ENCODE measurements at places on chromosomes 3 and 15.

DNA sequence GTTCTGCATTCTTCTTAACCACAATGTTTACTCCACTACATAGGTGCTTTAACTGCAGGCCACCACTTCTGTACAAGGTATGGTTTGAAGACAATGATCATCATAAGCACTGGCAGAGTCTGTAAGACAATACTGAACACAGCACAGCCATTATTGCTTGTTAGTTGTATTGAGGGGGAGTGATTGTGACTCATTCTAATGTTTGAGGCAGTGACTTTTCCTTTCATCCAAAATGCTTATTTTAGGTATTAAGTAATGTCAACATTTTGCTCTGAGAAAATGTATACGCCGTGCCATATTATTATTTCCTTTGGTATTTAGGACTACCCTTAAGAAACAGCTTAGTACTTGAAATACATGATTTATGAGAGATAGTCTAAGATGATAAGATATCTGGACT, 618.2 kb upstream of the ZNF717 start:
- no peak for DNase-seq

- no peak for DNase-seq
Observed at GRCh38 chr3:141333836-141334626, 34.3 kb upstream of the ZBTB38 start.

DNA sequence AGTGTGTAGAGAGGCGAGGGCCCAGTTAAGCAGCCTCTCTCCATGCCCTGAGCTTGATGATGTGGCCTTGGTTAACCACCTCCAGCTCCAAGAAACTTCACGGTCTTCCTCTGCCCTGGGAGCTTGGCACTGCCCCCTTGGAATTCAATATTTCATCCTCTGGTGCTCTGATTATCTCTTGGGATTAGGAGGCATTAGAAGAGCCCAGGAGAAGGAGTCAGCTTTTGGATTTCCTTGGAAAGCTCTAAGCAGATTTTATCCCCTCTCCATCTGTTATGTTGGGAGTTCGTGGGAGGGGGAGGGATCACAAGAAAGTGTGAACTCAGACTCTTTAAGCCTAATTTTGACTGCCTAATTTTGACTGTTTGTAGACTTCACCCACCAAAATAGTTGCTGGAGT, 132.7 kb upstream of the AGBL1 start:
- peak; percentile 99 for DNase-seq

DNA sequence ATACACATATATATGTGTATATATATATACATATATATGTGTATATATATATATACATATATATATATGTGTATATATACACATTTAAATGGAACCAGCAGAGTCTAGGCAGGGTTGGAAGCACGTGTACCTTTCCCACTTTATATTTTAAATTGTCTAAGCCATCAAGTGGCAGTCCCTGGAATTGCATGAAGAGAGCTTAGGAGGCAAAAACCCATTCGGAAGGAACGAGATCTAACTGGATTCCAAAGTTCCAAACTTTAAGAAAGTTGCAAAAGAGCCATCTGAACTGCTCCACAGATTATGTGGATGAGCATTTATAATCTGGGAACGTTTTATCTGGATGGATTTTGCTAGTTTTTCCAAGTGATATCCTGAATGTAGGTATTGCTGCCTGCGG, 186.5 kb downstream of the FOXP1 start:
- DNase-seq: peak; percentile 38

DNA sequence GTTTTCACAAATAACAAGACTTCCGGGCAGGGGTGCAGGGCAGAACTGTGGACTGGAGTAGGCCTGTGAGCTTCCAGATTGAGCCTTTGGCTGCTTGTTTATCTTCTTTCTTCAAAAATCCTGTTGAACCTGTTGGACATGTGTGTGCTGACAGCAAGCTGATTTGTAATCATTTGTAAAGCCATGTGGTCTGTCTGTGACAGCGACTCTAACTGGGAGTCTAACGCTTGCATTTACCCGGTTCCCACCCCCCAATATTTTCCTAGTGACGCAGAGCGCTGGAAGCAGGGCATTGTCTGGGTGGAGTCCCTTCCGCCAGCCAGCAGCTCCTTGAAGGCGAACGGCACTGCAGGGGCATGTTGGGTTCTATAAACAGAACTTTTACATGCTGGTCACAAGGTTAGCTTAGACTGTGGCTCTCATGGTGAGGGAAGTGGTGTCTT, 85.7 kb upstream of the MYZAP start:
- no peak for DNase-seq

DNA sequence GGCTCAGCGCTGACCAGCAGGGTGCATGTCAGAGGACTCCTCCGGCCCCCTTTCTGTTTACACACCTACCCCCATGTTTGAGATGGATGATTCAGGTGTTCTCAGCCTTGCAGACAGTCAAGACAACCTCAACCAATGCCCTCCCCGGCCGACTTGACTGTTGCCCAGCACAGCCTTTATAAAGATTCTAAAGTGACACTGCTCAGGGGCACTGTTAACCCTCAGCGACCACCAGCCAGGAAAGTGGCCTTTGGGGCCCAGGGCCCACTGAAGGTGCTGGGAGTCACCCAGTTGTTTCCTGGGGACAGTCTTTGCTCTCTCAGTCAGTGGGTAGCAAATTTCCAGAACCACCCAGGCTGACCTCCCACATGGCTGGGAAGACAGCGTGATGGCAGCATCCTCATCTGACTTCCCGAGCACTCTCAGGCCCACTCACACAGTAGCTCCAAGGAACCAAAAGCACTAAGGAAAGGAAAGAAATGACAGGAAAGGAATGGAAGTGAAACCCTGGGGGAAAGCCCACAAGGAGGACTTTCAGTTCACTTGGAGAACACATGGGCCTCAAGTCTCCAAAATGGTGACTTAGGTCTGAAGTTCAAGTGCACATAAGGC, 128.4 kb downstream of the ASB7 start:
- DNase-seq: no peak

DNA sequence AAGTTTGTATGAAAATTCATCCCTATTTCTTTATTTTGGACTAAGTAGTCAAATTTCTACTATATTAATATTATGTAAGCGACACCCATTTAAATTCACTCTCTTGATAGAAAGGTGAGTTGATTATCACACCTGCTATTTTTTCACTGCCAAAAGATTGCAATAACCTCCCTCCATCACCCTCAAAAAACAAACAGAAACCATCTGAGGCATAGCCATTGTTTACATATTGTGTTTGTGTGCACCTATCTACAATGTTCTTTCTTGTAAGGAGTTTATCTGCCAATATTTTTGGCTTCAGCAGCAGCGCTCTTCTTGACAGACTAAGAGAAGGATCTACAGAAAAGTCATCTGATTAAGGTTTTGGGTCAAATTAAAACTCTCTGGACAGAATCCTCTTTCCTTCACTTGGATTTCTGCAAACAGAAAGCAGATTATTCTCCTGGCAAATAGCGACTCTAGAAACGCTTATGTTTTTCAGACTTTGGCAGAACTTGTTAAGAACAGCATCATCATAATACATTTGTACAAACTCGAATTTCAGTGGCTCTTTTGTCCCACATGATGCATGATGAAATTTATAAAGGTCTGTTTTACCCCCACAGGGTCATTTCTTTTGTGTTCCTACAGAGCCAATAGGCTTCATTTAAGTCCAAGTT, 48.6 kb downstream of the KCNMB2 start:
- no peak for DNase-seq

DNA sequence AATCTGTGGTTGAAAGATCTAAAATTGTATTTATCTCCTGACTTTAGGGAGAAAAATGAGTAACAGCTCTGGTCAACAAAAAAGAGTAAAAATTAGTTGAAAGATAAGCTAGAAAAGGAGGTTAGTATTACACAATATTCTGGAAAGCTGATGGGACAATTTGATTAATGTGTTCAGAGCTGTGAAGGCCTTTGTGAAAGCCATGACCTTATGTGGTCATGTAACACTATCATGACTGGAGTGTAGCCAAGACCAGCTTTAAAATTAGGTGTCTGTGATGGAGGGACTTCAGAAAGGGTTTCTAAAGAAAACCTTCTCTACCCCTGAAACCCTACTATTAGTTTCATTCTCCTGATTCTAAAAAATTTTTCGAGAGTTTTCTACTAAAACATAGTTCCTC, 127.2 kb downstream of the NFKBIZ start:
- DNase-seq: no peak

GRCh38 chr3:115947325-115947724, 324.0 kb downstream of the GAP43 start:
- no peak for DNase-seq

DNA sequence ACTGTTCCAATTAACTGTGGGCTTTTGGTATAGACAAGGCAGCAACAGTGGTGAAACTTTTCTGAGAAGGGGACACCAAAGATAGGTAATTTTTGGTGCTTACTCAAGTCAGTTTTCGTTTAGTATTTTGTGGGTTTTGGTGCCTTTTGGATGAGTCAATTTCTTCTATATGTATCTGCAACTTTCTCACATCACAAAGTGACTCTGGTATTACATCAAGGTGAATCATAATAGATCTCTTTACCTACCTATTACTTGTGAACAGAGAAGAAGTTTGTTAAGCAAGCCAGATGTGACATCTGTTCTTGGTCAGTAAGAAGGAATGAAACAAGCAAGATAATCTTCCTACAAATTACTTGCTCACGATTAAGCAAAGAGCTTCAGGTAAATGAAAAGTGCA, 732.4 kb upstream of the DPPA4 start:
- no peak for DNase-seq

DNA sequence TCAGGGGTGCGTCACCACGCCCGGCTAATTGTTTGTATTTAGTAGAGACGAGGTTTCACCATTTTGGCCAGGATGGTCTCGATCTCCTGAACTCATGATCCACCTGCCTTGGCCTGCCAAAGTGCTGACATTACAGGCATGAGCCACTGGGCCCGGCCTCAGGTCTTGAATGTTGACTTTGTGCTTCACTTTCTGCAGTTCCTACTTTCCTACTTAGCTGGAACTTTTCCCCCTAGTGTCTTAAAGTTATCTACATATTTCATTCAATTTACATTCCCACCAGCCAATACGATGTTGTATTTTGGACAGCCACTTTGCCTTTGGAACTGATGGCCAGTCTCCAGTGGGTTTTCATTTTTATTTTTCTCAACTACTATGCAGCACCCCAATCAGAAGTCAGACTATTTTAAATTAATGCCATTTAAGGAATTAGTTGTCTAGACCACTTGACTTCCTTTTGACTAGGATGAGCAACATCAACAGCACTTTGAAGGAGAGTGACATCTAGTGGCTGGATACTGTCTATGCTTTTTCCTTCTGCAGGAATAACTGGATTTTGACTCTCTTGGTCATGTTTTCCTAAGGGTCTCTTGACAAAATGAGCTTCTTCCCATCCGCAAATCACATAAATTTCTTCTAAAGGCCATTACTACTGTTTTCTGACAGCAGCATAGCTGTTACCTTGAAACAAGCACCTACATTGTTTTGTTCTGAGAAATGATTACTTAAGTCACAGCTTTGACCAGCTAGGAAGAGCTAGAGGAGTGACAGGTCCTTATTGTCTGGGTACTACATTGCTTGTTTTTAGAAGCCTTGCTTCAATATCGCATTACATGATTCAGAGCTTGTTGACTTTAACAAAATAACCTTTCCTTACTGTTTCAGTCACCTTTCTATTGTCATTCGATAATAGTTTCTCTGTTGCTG, 140.2 kb downstream of the ITPR1 start:
- DNase-seq: peak; percentile 55

DNA sequence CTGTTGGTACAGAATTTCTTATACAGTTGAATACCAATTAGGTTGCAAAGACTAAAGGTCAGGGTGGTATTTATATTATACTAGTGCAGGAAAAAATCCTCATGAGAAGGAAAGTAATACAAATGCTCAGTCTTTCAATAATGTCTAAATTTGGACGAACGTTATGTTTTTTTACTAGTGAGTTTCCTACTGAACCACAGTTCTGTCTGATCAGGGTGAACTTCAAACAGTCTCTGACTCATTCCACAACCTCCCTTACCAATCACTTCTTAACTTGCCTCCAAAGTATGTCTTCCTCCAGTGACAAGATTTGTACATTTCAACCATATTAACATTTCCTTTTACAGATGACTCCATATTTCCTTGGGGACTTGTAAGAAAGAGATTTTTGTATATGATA, 3.4 kb downstream of the TMEM212 start:
- no peak for DNase-seq

- no peak for DNase-seq
Observed at GRCh38 chr3:133868186-133868585, 27.5 kb downstream of the RAB6B start.

Data from NCI-H524 (cell line).